NCI-H510A treated with DMSO at 0.1 percent for 48 hours (cell line): ENCODE measurements at places on chromosomes 13 and 19.

- no peak for DNase-seq
Observed at GRCh38 chr19:30530751-30531150, 158.6 kb downstream of the ZNF536 start.

- no peak for DNase-seq
Observed at GRCh38 chr19:778910-779653, 18.2 kb upstream of the PTBP1 start.

GRCh38 chr13:61778531-61778930, 362.9 kb upstream of the PCDH20 start:
- no peak for DNase-seq

GRCh38 chr19:42132851-42133528, 744 bp upstream of the POU2F2 start:
- peak; percentile 86 for DNase-seq

- DNase-seq, result no peak
Observed at GRCh38 chr13:43260999-43261398, 237.6 kb downstream of the DNAJC15 start.
